ENCODE measurements at places on chromosomes 11 and 22.
A peak's percentile ranks its signal among the peaks of the same experiment; 100 is the strongest.

GRCh38 chr11:373716-374551 lies 4.6 kb downstream of the B4GALNT4 start:
- DNase-seq, result peak; percentile 38

DNA sequence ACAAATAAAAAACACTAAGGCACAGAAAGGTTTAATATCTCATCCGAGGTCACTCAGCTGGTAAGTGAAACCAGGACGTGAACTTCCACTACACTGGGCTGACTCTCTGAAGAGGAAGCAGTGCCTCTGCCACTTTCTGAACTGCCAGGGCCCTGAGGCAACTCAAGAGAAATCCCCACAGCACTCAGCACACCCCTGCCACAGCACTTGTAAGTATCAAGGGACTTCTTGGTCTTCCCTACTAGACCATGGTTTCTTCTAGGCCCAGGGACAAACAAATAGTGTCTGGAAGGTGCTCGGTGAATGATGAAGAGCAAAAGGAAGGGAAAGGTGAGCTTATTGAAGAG lies 49.7 kb downstream of the RPL27A start:
- no peak for DNase-seq

- no peak for DNase-seq
Measured at GRCh38 chr22:36761553-36762240, 14.2 kb downstream of the IFT27 start.

DNA sequence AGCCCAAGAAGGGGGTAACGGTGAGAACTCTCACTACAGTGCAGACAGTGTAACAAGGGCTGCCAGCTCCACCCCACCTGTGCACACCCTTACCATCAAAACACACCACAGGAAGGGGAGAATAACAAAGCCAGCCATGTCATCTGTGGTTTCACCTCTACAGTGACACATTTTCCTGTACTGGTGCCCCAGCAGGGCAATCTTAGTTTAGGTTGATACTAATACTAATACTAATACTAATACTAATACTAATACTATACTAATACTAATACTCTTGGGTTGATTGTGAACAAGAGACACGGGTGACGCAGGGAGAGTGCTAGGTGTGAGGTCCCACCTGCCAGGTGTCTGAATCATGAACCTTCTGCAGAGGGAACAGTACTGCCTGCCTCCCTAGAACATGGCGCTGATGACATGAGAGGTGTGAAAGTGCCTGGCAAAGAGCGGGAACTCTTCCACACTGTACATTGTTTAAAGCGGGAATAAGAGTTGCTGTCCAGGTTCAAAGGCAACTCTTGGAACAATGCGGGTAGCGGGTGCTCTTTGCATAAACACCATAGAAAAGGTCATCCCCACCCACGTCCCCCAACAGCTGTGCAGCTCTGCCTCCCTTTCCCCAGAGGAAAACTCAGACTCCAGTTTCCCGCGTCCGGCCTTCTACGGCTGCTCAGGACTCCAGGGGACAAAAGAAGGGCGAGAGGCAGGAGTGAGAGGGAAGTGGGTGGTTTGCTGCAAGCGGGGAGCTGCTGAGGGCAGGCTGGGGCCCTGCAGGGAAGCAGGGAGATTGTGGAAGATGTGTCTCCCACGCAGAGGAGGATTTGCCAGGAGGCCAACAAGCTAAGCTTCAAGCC lies 25.0 kb upstream of the TMPRSS4 start:
- no peak for DNase-seq

GRCh38 chr11:12691473-12691872 lies 17.3 kb downstream of the TEAD1 start:
- no peak for DNase-seq

DNA sequence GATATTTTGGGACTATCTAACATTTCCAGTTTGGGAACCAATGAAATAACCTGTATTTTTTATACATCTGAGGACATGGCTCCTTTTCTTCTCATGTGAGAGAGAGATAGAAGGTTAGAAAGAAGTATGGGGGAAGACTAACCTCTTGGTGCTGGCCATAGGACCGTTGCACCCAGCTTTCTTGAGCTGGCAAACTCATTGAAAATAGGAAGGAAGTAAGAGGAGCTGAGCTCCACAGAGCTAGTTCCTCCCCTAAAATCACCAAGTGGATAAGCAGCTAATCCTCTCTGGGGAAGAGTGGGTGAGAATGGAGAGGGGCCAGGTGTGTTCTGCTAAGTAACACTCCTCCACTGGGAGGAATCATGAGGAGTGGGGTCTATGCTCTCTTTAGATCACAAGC lies 387.4 kb upstream of the CADM1 start:
- no peak for DNase-seq

DNA sequence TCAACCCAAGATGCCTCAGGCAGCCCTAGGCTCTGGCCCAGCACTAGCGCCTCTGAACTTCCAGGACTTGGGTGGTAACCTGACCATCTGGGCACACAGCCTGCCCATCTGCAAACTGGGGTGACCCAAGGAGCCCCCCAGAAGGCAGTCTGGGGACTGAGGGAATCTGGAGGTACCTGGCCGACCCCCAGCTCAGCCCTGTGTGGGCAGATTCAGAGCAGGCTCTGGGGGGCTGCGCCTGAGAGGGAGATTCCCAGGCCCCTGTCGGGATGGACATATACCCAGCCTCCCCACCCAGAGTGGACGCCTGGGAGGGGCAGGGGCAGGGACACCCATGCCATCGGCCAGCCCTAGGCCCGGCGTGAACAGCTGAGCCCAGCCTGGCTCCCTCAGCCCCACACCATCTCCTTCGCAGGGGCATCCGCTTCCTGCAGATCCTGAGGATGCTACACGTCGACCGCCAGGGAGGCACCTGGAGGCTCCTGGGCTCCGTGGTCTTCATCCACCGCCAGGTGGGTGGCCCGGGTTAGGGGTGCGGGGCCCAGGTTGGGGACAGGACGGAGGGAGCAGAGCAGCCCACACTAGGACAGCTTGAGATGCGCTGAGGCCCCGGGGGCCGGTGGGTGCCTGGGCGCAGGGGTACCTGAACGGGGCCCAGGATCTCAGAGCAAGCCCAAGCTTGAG lies 126.9 kb downstream of the KCNQ1 start:
- no peak for DNase-seq

DNA sequence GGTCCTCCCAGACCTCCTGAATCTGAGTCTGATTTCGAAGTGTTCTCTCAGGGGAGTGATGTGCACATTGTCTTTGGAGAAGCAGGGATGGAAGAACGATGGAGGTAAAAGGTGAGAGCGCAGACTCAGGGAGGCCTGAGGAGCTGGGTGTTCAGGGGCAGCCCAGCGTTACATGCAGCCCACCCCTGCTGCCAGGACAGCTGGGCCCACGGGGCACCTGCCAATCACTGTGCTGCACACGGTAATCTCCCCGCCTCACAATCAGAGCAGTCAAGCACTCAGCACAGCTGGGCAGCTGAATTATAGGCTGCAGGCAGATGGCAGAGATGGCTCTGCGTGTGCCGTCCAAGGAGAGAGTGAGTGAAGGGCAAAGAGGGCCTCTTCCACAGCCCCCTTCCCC lies 17.9 kb upstream of the HTR3A start:
- DNase-seq, result no peak

- DNase-seq, result peak; percentile 67
Measured at GRCh38 chr11:107385361-107385981, 72.2 kb downstream of the CWF19L2 start.

- DNase-seq, result no peak
Measured at GRCh38 chr22:46165977-46166376, 15.7 kb downstream of the PPARA start.

Measured in Calu3 (cell line).